ENCODE measurements at places on chromosomes 5 and 9.

- no peak for DNase-seq
Measured at GRCh38 chr5:159049844-159050315, 49.8 kb downstream of the EBF1 start.

- DNase-seq, result no peak
Measured at GRCh38 chr5:33701251-33701650, 190.5 kb downstream of the ADAMTS12 start.

DNA sequence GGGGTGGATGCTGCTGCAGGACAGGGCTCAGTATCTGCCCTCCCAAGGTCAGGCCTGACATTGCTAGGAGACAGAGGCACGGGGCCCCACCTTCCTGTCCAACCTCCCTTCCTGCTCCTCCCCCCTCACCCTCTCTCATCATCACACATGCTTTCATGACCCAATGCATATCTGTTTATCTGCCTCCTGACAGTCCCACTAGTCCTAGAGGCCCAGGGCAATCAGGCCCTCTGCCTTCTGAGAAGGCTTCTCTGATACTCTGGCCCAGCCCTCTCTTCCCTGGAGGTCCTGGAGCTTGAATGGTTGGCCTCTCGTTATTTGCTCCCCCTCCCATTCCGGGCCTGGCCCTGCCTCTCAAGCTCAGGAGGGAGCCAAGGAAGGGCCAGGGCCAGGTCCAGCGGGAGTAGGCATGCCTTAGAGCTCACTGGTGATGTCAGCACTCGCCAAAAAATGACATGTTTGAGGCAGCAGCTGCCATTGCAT lies 90.6 kb upstream of the SAP30L start:
- no peak for DNase-seq

DNA sequence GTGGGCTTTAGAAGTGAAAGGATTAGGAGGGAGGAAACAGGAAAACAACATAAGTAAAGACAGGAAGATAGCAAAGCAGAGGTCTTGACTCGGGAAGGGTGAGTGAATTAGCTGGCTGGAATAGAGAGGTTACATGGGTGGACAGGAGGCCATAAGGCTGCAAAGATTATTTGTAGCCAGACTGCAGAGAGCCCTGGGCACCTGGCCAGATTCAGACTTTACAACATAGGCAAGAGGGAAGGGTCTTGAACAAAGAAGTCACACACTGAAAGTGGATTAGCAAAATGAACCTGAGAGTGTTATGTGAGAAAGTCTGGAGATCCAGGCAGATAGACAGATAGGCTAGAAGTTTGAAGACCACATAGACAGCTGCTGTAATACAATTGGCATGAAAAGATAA lies 29.7 kb upstream of the CER1 start:
- DNase-seq, result no peak
